Gastrocnemius medialis (tissue), 4 donors: ENCODE measurements at places on chromosomes 4 and X. TPM values are rescaled to one million over a fixed set of nuclear protein-coding genes. Genes with fewer than 3 reads are reported as not detected.
A peak's percentile ranks its signal among the peaks of the same experiment; 100 is the strongest.

GRCh38 chrX:139949703-139950102, 15.6 kb downstream of the CXorf66 start:
- no peak for DNase-seq

DNA sequence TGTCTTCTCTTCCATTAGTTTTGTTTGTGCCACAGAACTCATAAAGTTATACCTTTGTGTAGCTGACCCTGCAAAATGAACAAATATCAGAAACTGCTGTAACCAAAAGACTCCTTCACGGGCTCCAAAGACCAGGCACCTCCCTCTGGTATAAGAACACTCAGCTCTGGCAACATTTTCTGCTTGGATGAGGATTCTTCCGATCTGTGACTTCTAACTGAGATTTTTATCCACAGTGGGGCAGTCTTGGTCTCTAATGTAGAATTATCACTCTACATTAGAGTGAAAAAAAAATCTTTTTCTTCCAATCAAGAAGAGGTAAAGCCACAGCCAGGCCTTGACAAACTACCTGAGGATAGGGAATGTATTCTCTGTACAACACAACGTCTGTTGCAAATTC, 38.5 kb upstream of the PRSS48 start:
- DNase-seq: no peak

ABLIM2 gene
- 177 TPM for total RNA-seq

DNA sequence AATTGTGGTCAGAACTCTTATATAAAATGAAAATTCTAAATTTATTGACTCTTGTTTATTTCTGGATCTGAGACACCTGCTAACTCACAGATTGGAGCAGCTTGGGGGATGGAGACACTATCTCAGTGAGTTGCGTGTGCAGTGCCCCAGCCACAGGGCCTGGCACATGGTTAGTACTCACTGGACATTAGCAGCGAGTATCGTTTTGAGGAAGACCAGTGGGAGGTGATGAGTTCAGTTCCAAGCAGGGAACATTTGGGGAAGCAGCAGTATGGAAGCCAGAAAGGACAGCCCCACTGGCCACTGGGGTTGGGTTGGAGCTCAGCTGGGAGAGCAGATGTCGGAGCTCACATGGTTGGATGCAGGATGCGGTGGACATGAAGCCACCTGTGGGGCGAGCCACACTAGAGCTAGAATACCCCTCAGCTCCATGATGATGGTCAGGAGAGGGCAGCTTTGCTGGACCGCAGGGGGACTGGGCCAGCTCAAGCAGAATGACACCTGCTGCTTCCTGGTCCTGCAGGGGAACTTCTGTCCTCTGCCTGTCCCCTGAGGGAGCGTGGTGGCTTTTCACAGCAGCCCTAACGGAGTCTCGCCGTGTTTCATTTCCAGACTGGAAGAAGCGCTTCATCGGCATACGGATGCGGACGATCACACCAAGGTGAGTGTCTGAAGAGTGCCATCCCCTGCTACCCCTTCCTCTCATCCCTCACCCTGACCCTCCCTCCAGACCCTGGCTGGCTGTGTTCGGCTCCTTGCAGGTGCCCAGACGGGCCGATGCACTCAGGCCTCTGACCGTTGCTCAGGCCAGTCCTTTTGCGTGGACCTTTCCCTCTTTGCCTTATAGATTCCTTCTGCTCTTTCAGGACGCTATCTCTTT, 32.5 kb downstream of the HTRA3 start:
- peak; percentile 8 for DNase-seq

DNA sequence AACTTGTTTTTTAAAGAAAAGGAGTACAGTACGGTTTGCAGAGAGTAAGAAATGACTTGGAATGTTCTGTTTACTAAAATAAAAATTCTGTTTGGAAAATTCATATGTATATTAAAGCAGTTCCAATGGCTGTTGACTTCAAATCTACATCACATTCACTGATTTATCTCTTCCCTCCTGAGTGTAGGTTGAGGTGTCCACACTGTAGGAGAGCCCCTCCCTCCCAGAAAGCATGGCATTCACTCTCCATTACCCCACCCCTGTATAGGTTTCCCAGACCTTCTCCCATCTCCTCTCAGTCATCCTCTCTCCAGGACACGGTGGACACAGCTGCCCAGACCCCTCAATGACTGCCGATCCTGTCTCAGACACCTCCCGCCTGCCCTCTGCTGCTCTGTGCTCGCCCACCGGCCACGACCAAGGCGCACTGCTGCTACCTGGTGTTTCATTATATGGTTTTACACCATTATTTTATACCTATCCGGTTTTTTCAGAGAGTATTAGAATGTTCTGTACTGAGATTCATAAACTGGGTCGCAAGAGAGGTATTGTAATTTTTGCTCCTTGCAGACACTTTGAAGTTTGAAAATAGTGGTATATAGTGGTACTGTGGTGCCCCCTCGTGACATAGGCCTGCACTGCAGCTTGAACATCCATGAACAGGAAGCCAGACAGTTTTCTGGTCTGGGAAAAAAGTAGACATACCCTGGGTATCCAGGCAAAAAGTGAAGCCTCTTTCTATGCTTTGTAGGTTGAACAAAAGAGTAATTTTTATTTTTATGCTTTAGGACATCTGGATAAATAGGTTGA, 38.8 kb upstream of the BEX4 start:
- DNase-seq: no peak

DNA sequence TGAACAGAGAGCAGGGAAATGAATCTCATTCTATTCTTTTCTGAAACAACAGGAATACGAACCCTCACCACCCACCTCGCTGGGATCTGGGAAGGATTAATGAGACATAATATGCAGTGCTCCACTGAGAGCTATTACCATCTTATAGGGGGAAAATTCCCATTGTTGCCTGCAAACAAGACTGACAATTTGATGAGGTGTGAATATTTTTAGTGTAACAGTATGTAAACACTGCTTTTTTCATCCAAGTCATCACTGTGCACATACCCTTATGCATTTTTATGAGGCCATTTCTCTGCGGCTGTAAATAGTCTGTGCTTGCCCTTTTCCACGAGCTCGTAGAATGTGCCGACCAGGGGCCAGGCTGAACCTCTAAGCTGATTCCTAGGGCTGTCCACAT, 285.6 kb upstream of the CPEB2 start:
- DNase-seq: no peak

GABRA4 gene
- total RNA-seq: not detected

GRCh38 chr4:2927016-2927695, 36.0 kb downstream of the NOP14 start:
- no peak for DNase-seq

DNA sequence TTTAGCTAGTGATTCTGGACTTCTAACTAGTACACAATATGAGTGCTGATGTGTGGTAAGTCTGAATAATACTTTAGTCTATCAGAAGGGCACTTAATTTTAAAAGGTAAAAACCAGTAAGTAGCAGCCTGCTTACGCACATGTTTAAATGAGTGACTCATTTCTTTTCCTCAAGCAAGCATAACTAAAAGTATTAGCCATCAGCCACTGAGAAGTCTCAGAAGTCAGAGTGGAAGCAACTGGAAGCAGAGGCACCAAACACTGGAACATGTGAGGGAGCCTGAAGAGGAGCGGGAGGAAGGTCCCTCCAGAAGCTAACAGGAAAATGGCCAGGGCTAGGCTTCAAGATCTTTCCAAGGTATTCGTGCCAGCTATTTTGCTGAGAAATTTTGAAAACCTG, 257.7 kb downstream of the RAPGEF2 start:
- DNase-seq: no peak

GRCh38 chr4:113272523-113272922, 223.1 kb downstream of the ANK2 start:
- DNase-seq: no peak

DNA sequence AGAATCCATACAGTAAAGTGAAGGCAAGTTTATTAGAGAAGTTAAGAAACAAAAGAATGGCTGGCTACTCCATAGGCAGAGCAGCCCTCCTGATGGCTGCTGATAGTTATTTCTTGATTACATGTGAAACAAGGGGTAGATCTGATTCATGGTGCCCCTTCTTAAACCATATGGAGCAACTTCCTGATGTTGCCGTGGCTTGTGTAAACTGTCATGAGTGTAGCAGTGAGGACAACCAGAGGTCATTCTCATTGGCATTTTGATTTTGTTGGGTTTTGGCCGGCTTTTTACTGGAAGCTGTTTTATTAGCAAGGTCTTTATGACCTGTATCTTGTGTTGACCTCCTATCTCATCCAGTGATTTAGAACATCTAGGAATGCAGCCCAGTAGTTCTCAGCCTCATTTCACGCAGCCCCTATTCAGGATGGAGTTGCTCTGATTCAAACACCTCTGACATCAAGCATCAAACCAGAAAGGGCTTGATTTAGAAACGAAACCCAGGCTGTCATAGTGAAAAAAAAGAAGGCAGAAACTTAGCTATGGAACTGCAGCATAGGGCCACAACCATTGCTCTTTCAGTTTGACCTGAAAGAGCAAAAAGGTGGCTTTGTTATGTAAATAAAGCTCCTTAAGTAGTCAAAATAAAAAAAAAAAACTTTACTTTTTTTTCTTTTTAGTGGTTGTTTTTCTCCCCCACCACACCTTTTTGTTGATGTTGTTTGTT, 37.8 kb downstream of the SPCS3 start:
- DNase-seq: no peak

- DNase-seq: no peak
Measured at GRCh38 chr4:114558446-114559020, 40.1 kb upstream of the UGT8 start.

DNA sequence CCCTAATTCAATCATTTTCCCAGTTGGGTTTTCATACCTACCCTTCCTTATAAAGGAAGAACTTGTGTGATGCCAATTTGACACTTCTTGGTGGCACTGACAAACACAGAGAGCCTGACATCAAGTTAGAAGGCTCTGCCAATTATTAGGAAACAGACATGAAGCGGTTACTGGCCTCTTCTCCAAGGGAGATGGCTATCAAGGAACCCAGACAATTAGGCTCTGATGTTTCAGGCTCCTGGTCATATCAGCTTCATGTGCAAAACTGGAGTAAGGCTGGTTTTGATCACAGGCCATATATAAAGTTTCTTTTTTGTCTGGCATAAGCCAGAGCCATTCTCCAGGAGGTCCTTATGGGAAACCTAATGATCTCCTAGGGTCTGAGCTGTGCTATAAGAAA, 428 bp downstream of the ARL13A start:
- no peak for DNase-seq

CHRDL1 gene
- 2.7 TPM for total RNA-seq

- DNase-seq: no peak
Measured at GRCh38 chr4:125225806-125226205, 88.9 kb upstream of the FAT4 start.

GRCh38 chrX:134628663-134629062, 29.6 kb downstream of the PLAC1 start:
- DNase-seq: no peak

- DNase-seq: no peak
Measured at GRCh38 chrX:149807747-149808458, 26.2 kb downstream of the MAGEA9 start.

DNA sequence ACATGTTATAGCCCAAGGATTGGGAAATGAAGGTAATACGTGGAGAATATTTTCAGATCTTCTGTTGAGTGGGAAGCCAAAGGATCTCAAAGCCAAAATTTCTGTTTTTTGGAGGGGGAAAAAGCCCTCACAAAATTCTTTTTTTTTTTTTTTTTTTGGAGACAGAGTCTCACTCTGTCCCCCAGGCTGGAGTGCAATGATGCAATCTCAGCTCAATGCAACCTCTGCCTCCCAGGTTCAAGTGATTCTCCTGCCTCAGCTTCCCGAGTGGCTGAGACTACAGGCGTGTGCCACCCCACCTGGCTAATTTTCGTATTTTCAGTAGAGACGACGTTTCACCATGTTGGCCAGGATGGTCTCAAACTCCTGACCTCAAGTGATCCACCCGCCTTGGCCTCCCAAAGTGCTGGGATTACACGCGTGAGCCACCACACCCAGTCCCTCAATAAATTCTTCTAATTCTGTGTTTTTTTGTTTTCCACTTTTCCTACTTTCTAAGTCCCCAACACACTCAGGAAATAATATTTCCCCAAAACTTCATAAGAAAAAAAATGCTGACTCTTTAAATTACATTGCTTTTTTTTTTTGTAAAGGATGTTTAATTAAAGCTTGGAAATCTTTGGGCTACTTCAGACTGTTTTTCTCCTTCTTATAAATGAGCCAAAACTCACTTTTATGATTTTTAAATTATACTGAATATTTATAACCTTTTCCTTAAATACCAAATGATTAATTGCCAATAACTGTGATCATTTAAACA, 51.6 kb downstream of the RPS3A start:
- no peak for DNase-seq

MCUB gene
- 3.4 TPM for total RNA-seq

DNA sequence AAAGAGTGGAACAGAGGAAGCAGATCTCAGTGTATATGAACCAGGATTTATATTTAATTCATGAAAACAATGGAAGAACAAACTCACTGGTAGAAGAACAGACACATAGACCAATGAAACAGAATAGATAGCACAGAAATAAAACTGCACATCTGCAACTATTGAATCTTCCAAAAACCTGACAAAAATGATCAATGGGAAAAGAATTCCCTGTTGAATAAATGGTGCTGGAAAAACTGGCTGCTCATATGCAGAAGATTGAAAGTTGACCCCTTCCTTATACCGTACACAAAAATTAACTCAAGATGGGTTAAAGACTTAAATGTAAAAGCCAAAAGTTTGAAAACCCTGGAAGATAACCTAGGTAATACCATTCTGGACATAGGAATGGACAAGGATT, 391.0 kb downstream of the MAGEB5 start:
- DNase-seq: no peak

DNA sequence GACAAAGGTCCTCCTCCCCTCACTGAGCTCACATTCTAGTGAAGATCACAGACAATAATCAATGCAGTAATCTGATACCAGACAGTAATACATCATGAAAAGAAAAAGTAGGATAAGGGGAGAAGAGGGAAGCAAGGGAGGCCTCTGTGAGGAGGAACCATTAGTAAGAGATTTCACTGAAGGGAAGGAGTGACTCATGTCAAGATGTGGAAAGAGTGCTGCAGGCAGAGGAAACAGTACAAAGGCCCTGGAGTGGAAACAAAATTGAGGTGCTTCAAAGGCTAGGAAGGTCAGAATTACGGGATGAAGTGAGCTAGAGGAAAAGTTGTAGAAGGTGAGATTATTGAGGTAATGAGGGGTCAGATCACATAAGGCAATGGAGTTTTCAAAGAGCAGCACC, 38.1 kb downstream of the LAMTOR3 start:
- DNase-seq: no peak

STARD8 gene
- total RNA-seq: 9.4 TPM

DNA sequence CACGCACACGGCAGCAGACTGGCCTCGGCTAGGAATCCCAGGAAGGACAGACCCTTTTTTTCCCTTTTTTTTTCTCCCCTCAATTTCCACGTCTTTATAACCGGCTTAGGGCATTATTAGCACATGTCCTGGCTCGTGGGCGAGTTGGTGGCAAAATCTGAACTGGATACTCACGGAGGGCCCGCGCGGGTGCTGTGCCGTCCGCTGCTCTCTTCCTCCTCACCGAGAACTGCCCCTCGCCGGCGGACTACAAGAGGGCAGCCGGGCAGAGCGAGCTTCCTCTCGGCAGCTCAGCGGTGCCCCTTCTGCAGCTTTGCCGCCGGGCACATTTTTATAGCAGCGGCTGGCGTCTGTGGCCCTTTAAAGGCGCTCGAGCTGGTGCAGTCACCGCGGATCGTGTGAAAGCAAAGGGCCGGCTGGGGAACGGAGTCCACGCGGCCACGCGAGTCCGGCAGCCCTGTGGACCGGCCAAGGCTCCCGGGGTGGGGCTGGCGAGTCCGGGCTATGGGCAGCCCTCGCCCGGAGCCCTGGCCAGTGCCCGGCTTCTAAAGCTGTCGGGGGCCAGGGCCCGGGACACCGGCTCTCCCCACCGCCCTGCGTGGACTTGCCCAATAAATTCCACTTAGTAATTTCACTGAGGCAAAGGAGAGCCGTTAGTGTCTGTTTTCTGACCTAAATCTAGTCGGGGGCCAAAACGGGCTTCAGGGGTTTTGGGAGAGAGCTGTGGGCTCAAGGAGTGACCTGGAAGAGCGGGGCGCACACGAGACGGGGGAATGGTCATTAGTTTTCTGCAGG, 1.3 kb upstream of the CITED1 start:
- DNase-seq: no peak

CNKSR2 gene
- total RNA-seq: 0.44 TPM
